Sciatic nerve (tissue), 2 donors: ENCODE measurements at places on chromosomes 16 and 17. TPM values are rescaled to one million over a fixed set of nuclear protein-coding genes. Genes with fewer than 3 reads are reported as not detected.

DNA sequence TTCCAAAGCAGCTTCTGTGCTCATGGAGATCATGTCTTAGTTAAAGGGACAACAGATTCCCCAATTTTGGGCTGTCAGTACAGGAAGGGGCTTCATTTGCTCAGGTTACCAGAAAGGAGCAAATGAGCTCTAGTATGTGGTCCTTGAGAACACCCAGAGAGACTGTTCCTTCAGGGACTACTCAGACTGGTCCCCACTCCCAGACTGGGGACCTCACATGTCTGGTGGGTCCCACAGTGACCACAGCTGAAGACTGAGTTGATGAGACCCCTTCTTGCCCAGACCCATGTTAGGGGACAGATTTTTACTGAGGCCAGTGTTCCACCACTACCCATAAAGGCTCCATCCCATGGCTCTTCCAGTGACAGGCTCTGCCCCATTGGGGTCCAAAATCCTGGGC lies 1695.2 kb downstream of the TP53TG3F start:
- no peak for DNase-seq

Gene CENPN
- total RNA-seq, result 3.9 TPM

- no peak for DNase-seq
Measured at GRCh38 chr17:9768381-9768934, 22.9 kb downstream of the DHRS7C start.

DNA sequence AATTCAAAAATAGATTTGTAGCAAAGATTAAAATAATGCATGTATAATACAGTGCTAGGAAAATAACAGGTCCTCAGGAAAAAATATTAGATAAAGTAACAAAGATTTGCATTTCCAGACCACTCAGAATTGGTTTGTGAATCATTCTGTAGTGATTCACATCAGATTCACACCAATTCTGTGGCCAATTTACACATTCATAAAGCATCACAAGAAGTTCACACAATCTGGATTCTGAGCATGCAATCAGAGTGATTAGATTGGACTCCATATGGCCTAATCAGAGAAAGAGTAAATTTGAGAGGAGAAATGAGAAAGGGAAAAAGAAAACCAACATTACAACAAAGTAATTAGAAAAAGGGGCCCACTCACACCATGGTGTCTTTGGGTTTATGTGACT lies 36.0 kb upstream of the SLC47A1 start:
- DNase-seq, result no peak

Gene GINS2
- 1.3 TPM for total RNA-seq

DNA sequence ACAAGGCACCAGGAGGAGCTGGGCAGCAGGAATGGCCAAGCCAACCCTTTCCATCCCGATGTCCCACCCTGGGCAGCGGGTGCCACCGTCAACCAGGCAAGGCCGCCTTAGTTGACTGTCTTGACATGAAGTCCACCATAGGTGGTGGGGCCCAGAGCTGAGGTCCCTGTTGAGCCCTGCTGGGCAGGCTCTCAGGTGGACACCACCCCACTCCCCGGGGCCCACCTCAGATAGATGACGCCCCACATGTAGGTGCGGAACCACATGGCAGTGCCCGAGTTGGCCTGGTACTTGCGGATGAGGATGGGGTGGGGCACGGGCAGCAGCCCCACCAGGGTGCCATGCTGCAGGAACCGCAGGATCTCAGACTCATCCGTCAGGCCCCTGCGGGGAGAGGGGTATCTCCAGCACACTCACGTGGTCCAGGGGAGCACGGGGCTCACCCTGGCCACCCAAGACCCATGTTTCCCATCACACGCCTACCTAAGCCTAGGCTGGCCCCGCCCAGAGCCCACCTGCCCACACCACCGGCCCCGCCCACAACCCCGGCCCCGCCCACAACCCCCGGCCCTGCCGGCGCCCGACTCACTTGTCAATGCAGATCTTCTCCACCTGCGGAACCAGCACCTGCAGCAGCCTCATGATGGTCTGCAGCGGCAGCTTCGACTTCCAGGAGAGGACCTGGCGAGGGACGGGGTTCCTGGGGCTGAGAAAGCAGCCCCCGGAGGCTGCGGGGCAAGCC lies 16.2 kb downstream of the OTOP3 start:
- DNase-seq, result no peak

GRCh38 chr16:73027685-73028111 lies 20.2 kb downstream of the ZFHX3 start:
- peak; percentile 53 for DNase-seq

DNA sequence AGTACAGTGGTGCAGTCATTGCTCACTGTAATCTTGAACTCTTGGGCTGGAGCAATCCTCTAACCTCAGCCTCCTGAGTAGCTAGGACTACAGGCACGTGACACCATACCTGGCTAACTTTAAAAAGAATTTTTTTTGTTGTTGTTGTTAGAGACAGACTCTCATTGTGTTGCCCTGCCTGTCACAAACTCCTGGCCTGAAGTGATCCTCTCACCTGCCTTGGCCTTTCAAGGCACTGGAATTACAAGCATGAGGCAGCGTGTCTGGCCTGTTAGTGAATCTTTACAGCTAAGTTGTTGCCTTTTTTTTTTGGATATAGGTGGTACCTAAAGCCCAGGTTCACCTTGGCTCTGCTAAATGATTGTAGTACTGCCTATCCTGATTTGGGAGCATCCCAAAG lies 290.6 kb downstream of the BCAS3 start:
- no peak for DNase-seq

Gene PPP1R27
- total RNA-seq, result not detected

Gene TMEM220
- total RNA-seq, result 10.3 TPM

Gene KRTAP9-2
- total RNA-seq, result not detected

Gene GRB7
- total RNA-seq, result 1.6 TPM

DNA sequence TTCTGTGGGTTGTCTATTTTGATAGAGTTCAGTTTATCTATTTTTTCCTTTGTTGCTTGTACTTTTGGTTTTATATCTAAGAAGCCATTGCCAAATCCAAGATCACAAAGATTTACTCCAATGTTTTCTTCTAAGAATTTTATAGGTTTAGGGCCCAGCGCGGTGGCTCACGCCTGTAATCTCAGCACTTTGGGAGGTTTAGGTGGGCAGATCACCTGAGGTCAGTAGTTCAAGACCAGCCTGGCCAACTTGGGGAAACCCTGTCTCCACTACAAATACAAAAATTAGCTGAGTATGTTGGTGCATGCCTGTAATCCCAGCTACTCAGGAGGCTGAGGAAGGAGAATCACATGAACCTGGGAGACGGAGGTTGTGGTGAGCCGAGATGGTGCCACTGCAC lies 13.7 kb upstream of the ITGA3 start:
- peak; percentile 14 for DNase-seq

DNA sequence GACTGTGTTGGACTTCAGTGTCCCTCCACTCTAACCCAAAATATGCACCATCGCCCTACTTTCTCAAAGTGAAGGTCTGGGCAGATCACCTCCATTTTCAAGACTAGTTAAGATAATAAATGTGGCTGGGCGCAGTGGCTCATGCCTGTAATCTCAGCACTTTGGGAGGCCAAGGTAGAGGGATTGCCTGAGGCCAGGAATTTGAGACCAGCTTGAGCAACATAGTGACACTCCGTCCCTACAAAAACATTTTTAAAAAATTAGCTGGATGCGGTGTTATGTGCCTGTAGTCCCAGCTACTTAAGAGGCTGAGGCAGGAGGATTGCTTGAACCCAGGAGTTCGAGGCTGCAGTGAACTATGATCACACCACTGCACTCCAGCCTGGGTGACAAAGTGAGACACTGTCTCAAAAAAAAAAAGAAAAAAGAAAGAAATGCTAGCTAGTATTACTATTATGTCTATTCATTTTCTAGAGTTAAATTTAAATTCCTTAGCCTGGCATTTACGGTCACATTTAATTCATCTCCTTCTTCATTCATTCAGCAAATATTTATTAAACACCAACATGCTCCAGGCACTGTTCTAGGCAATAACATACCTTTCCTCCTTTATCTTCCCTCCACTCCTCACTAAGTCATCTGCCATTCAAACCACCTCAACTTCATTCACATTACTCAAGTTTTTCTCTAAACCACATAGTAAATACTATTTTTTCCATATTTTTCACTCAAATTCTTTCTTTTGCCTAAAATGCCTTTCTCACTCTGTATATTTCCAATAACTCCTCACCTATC lies 96.1 kb upstream of the XYLT1 start:
- no peak for DNase-seq

Gene SLC22A31
- total RNA-seq, result 0.98 TPM

DNA sequence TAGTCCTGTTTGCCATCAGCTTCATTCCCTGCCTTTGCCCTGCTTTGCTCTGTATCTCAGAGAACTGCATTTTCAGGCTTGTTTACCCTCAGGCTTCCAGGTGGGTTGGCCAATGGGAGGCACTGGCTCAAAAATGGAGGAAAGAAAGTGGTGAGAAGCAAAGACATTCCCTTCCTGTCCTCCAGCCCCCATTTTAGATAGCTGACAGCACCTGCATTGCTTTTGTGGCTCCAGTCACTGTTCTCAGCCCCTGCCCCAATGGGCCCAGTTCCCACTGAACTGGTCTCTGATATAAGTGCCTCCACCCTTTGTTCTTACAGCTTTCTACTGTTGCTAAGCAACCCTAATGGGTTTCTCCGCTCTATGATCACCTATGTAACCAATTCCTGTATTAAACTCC lies 19.4 kb upstream of the SDK2 start:
- no peak for DNase-seq

DNA sequence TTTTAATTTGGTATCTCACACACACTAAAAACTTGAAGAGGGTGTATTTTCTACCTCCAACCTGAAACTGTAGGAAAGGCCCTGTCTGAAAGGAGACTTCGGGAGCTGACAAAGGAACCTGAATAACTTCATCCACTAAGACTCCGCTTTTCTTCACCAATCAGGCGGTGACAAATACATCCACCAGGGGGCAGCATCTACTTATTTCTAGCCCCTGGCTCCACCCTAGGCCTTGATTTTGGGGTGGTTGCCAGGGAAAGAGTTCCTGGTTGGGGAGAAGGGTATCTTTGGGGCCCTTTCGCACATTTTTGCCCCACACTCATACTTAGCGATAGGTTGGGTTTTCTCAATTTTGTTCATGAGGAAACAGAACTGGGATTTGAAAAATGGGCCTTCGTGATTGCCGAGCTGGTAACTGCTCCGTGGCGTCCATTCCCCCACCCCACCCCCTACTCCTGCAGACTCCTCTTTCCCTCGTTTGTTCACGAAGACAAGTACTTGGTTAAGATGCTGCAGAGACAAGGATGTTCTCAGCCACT lies 4.8 kb upstream of the ARL4D start:
- peak; percentile 97 for DNase-seq

Gene MYH8
- not detected for total RNA-seq

GRCh38 chr17:66957951-66958579 lies 6.4 kb upstream of the CACNG4 start:
- no peak for DNase-seq

Gene PROCA1
- total RNA-seq, result 7.6 TPM

GRCh38 chr16:27248036-27248435 lies 20.5 kb downstream of the NSMCE1 start:
- no peak for DNase-seq

DNA sequence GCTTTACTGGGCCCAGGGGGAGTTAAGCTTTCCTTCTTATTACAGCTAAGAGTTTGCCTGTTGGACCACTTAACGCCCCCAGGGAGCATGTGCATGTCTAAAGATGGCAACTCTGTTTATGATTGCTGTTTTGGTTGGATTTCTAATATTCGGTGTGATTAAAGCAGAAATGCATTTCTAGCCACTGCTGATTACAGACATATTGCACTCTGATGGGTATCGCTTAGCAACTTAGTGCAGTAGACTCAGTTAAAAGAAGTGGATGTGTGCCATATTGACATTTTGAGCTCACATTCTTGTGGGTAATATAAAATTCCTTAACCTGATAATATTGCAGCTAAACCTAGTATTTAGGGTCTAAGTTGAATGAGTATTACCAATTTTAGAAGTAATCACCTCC lies 4.2 kb downstream of the NF1 start:
- DNase-seq, result no peak

DNA sequence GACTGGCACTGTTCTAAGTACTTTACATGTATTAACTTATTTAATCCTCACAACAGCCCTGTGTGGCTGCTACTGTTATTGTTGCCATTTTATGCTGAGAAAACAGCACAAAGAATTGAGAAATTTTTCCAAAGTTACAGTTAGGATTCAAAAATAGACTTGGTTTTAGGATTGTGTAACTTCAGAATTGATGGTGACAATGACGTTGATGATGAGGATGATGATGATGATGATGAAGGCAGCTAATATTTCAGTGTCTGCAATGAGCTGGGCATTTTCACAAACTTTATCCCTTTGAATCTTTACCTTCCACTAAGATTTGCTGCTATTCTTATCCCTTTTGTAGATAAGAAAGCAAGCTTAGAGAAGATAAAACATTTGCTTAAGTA lies 22.1 kb downstream of the PRKCB start:
- DNase-seq, result no peak

Gene PRDM7
- not detected for total RNA-seq

- DNase-seq, result no peak
Measured at GRCh38 chr16:51734220-51734619, 583.1 kb upstream of the SALL1 start.

GRCh38 chr16:75208861-75209505 lies 2.0 kb upstream of the CTRB2 start:
- no peak for DNase-seq

Gene ZG16
- not detected for total RNA-seq

DNA sequence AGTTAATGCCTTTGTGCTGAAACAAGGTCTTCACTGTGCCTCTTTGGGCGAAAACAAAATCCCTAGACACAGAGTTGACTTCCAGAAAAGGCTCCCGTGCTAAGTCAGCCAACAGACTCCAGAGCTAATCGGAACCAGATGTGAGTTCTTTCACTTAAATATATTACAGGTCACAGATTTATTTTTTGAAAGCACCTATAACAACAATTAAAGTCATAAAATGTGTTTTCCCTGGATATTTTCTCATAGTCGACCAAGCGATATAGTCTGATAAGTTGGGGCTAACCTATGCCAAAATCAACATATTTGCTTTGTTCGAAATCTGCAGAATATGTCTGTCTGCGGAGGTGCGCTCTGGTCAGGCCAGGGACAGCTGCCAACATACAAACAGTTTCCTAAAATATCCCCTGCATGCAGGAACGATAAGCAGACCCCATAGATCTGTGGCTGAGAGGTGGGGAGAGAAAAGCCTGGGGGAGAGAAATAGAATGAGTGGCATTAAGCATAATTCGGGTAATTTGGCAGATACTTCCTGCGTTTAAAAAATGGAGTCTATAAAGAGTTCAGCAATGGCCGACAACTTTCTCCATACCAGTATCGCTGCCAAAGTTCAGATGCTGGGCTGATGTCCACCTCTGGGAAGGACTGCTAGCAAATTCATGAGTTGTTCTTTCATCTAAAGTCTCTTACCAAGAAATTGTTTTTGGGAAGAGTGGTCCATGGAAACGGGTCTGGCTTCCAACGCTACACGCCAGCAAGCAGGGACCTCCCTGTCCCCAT lies 50.8 kb upstream of the MYH10 start:
- DNase-seq, result no peak

- peak; percentile 81 for DNase-seq
Measured at GRCh38 chr17:1040216-1040600, 43.3 kb downstream of the TIMM22 start.

DNA sequence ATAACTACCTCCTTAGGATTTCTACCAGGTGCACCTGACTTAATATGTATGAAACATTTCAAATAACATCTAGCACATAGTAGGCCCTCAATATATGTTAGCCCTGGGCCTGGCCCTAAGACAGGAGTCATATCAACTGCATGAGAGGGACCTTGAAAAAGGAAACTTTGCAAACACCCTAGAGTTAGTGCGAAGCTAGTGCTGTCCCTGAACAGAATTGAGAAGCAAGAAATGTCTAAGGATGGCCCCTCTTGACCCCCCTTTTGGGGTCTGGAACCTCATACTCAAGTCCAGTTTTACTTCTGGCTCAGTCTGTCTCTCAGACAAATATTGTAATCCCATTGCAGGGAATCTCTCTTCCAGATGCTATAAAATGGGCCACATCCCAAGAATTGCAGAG lies 80.5 kb downstream of the CBLN1 start:
- no peak for DNase-seq

Gene ZFHX3
- total RNA-seq, result 44.6 TPM
